Stimulated activated CD4-positive, alpha-beta T cell treated with anti-CD3 and anti-CD28 coated beads, Interleukin-15, amount 100 ng/mL, for 24 hours (primary cell): ENCODE measurements at places on chromosomes 6 and 20.

DNA sequence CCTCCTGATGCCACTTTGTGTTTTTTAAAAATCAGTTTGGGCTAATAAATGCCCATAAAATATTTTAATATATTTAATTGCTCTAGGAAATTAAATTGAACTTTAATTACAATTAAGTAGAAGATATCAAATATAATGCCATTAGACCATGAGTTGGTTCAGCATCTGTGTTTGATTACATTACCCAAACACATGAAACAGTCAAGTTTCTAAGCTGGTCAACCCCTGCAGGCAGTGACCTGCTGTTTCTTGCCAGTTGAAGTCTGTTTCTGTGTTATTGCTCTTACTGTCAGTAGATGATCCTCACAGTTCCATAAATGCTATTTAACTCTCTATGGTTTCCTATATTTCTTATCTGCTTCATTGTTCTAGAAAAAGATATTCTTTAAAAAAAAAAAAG is 9.7 kb upstream of the TENT5A start:
- DNase-seq = no peak

- peak; percentile 48 for DNase-seq
These were observed 88.9 kb downstream of the HIVEP2 start for GRCh38 chr6:142855893-142856623.

GRCh38 chr6:41372832-41373626 is 37.6 kb downstream of the NCR2 start:
- DNase-seq = no peak

DNA sequence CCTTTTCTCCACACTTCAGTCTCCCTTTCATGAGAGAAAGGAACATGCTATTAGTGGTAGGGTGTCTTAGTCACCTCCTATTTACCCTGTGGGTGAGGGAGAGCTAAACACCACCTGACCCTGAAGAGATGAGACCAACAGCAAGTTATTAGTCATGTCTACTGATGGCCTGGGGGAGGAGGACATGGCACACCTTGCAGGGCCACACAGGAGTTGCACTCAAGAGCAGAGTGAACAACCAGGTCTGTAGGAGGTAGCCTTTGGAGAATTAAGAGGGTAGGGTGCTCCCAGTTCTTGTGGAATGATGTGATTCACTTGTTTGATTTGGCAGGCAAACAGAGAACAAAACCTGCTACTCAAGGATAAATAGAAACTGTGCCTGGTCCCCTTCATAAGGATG is 82.7 kb upstream of the FABP7 start:
- DNase-seq = no peak

GRCh38 chr20:1700990-1701389 is 43.4 kb upstream of the SIRPG start:
- DNase-seq = no peak

DNA sequence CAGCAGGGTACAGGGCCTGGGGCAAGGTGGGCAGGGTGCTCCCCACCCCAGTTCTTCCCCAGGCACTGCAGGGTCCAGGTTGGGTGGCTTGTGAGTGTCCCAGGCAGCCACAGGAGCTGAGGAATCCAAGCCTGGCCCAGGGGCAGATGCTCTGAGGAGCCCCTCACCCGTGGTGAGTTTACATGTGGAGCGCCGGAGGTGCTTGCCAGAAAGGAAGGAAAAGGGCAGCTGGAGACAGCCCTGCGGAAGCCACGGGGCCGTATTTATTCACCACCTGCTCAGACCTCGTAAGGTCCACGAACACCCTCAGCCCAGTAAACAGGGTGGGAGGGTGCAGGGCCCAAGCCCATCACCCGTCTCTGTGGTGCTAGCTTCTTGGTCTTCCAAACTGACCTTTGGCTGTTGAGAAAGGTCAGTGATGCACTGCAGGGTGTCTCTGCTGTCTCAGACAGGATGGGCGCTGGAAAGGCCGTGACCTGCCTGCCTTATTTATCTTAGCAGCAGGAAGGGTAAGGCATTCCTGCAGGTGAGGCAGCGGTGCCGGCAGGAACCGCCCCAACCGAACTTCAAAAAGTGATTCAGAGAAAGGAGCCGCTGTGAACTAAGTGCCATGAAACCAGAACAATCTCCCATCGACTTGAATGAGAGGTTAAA is 4.0 kb upstream of the FRMD1 start:
- no peak for DNase-seq

DNA sequence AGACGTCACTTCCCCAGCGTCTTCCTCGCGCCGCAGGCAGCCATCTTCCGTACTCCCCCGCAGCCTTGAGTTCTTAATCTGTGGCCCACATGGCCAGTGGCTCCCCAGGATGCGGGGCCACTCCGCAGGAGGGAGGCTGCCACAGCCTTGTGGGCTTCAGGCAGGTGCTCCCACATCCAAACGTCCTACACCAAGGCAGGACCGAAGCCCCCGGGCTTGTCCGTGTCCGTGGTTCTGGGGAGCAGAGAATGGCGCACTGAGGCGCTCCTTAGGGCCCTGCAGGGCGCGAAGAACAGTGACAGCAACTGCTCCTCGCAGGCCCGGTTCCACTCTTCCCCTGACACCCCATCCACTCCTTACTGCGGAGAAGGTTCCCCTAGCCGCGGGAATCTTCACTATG is 755.8 kb downstream of the PRIM2 start:
- no peak for DNase-seq

GRCh38 chr20:51022227-51022802 is 592 bp downstream of the KCNG1 start:
- no peak for DNase-seq

GRCh38 chr20:36969051-36969450 is 17.5 kb upstream of the SAMHD1 start:
- DNase-seq = no peak

DNA sequence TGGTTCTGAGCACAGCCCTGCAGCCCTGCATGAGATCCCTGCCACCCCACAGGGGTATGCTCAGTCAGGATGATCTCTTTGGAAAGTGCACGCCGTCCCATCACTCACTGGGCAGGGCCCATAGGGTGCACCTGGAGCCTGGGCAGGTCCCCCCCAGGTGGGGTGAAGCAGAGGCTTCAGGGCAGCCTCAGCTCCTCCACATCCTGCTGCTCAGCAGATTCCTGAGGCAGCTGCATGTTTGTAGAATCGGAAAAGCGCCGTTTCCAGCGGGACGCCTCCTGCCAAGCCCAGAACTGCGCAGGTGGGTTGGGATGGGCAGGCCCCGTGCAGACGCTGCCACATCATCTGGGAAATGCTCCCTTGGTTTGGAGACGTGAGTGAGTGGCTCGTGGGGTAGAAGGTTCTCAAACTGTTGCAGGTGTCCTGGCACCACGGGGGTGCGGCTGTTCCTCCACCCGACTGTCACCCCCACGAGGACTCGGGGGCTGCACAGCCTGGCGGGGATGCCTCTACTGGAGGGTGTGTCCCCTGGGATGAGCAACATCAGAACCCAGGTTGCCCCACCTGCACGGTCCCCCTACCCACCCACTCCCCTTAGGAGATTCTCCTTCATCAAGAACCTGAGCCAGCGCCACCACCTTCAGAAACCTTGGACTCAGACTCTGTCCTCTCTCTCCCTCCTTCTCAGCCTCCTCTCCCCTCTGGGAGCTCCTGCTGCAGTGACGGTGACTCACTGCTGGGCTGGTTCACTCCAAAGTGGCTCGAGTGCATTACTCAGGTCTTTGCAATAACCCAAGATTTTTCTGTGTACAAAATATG is 334.1 kb downstream of the TAF4 start:
- no peak for DNase-seq

DNA sequence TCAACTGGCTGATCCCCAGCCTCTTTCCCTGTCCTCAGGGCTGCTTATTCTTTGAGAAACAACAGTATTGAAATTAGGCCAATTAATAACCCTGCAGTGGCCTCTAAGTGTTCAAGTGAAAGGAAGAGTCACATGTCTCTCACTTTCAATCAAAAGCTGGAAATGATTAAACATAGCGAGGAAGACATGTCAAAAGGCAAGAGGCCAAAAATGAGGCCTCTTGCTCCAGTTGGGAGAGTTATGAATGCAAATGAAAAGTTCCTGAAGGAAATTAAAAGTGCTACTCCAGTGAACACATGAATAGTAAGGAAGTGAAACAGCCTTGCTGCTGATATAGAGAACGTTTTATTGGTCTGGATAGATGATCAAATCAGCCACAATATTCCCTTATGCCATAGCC is 131.5 kb downstream of the MACROD2 start:
- DNase-seq = no peak

DNA sequence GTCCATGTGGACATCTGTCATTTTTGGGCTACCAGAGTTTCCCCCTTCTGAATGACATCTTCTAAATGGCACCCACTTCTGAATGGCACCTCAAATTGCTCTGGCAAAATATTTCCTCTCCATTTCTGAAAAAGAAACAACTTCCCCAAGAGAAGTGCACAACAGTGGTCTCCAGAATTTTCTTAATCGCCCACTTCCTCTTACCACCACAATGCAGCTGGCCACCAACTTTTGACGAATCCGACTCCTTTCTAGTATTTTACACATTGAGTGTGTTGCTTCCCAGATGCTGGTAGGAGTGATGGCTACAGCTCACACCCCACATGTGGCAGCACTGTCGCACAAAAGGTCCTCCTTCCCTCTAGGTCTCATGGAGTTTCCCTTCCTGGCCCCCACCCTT is 216.1 kb downstream of the FOXA2 start:
- DNase-seq = no peak

GRCh38 chr6:117555882-117556498 is 46.3 kb downstream of the GOPC start:
- DNase-seq = peak; percentile 57

DNA sequence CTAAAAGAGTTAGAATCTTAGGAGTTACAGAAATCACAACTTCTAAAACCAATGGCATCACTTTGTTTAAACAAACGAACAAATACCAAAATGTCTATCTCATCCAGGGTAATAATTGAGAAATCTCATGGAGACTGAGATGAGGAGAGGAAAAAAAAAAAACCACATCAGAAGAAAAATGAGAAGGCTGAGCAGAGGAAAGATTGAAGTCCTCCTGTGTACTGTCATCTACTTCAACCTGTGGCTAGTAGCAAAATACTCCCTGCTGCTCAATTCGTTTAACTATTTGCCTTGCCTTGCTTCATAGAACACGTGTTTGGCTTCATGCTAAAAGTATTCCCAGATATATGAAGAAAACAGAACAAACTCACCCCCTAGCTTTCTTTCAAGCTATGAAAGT is 143.7 kb downstream of the PDE10A start:
- no peak for DNase-seq

GRCh38 chr6:144259986-144260385 is 25.1 kb upstream of the UTRN start:
- DNase-seq = no peak

DNA sequence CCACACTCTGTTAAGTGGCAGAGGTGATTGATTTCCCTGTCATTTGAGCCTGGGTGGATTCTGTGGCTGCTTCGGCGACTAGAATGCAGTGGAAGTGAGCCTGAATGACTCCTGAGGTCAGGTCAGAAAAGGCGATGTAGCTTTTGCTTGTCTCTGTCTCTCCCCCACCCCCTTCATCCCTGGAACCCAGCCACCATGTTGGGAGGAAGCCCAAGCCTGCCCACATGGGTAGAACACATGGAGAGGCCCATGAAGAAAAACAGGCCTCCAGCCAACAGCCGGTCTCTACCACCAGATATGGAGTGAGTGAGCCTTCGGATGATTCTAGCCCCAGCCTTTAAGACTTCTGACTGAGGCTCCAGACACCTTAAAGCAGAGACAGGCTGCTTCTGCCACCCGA is 181.0 kb downstream of the TFAP2C start:
- DNase-seq = no peak

DNA sequence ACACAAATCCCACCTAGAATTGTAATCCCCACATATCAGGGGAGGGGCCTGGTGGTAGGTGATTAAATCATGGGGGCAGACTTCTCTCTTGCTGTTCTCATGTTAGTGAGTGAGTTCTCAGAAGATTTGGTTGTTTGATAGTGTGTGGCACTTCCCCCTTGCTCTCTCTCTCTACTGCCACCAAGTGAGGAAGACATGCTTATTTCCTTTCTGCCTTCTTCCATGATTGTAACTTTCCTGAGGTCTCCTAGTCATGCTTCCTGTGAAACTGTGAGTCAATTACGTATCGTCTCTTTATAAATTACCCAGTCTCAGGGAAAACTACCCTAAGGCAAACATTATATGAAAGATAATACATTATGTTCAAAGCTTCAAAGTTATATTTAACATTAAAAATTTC is 1297.5 kb upstream of the CITED2 start:
- DNase-seq = no peak

GRCh38 chr6:129342243-129342642 is 367.7 kb downstream of the ARHGAP18 start:
- no peak for DNase-seq

GRCh38 chr6:44237021-44237812 is 9.7 kb upstream of the HSP90AB1 start:
- peak; percentile 84 for DNase-seq

GRCh38 chr6:56356426-56356825 is 109.0 kb upstream of the COL21A1 start:
- no peak for DNase-seq

GRCh38 chr20:9744551-9744950 is 94.3 kb downstream of the PAK5 start:
- DNase-seq = no peak

GRCh38 chr20:50467718-50468356 is 42.3 kb upstream of the PTPN1 start:
- DNase-seq = peak; percentile 53

GRCh38 chr20:24339210-24339641 is 130.2 kb upstream of the SYNDIG1 start:
- no peak for DNase-seq

GRCh38 chr20:44962483-44962882 is 2.3 kb upstream of the TOMM34 start:
- DNase-seq = no peak

- DNase-seq = no peak
These were observed 13.8 kb downstream of the TGM6 start for GRCh38 chr20:2394411-2395055.

- DNase-seq = no peak
These were observed 271.5 kb downstream of the FOXA2 start for GRCh38 chr20:22312744-22313346.

DNA sequence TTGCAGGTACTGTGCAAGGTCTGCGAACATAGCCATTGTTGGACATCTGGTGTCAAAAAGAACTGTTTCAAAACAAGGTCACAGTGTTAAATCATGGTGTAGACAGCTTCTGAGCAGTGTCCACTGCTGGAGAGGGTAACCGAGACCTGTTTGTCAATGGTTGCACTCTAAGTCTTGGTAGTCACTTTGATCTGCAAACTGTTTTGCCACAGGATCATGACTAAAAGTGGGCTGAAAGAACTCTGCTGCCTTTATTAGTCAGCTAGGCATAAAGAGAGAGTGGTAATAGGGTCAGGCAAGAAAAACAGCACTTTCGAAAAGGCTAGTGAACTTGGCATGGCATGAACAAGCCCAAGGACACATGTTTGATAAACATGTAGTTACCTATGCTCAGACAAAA is 552.3 kb upstream of the CITED2 start:
- no peak for DNase-seq

- DNase-seq = no peak
These were observed 10.1 kb upstream of the SCUBE3 start for GRCh38 chr6:35203680-35204079.

DNA sequence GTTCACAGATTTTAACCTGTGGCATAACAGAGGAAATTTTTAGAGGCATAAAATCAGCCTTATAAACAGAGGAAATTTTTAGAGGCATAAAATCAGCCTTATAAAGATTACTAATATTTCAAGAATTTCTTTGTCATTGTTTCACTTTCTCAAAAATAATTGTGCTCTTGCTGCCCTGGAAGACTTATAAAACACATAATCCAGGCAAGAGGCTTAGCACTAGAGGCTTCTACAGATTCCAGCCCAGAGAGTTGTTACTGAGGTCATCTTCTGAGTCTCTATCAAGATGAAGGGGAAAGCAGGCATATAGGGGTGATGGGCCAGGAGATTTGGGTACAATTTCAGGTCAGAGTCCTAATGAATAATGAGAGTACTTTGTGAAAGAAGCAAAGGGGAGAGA is 85.7 kb downstream of the RFPL4B start:
- no peak for DNase-seq

- DNase-seq = no peak
These were observed 7.9 kb downstream of the RPS6KA2 start for GRCh38 chr6:166618866-166619761.
